ENCODE measurements at places on chromosomes 5 and 9. TPM values are rescaled to one million over a fixed set of nuclear protein-coding genes. Genes with fewer than 3 reads are reported as not detected.

PDZD2 gene
- 0.16 TPM for polyA plus RNA-seq

SPATA31C1 gene
- polyA plus RNA-seq, result not detected

PTGR1 gene
- polyA plus RNA-seq, result 0.15 TPM

CAMSAP1 gene
- 2.7 TPM for polyA plus RNA-seq

GFPT2 gene
- polyA plus RNA-seq, result 0.19 TPM

PNPLA7 gene
- polyA plus RNA-seq, result 2.7 TPM
